Activated CD4-positive, alpha-beta T cell treated with anti-CD3 and anti-CD28 coated beads for 4 hours (primary cell): ENCODE measurements at places on chromosomes 16 and 17.

GRCh38 chr16:48617711-48618148 lies 7.8 kb upstream of the N4BP1 start:
- DNase-seq: no peak

GRCh38 chr16:85514295-85514597 lies 98.9 kb upstream of the GSE1 start:
- no peak for DNase-seq

DNA sequence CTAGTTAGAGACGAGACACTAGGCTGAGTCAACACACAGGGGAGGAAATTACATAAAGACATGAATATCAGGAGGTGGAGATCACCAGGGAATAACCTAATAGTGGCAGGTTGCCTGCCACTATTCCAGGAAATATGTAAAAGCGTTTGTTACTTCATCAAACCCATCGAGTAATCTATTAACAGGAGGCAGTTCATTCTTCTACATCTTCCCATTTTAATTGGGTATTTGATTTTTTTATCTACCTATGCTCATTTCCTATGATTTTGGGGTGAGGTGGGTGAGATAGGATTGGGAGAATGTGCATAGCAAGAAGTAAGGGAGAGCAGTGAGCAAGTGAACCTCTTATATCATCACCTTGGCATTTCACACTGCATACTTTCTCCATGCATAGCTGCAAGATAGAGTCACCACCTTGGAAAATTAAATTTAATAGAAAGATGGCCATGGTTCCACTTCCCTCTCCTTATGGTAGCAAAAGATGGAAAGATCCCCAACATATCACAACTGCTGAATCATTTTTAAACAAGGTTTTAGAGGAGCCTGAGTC lies 312.2 kb downstream of the TMEM114 start:
- DNase-seq: no peak

DNA sequence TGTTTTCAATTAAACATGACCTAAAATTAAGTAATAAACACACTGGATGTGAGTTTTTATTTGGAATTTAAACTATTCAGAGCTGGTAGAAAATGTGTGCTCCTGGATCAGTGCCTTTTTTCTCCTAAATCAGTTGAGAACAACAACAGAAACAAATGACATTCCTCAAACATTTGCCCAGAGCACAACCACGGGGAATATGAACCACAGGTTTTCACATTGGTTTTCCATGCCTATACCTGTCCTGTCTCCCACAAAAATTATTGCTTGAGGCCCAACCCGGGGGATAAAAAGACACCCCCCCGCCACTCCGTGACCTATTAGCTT lies 6.8 kb downstream of the HSBP1 start:
- no peak for DNase-seq

- no peak for DNase-seq
Observed at GRCh38 chr17:11944587-11944986, 52.7 kb downstream of the ZNF18 start.

GRCh38 chr16:30876867-30877266 lies 17.0 kb downstream of the BCL7C start:
- no peak for DNase-seq

DNA sequence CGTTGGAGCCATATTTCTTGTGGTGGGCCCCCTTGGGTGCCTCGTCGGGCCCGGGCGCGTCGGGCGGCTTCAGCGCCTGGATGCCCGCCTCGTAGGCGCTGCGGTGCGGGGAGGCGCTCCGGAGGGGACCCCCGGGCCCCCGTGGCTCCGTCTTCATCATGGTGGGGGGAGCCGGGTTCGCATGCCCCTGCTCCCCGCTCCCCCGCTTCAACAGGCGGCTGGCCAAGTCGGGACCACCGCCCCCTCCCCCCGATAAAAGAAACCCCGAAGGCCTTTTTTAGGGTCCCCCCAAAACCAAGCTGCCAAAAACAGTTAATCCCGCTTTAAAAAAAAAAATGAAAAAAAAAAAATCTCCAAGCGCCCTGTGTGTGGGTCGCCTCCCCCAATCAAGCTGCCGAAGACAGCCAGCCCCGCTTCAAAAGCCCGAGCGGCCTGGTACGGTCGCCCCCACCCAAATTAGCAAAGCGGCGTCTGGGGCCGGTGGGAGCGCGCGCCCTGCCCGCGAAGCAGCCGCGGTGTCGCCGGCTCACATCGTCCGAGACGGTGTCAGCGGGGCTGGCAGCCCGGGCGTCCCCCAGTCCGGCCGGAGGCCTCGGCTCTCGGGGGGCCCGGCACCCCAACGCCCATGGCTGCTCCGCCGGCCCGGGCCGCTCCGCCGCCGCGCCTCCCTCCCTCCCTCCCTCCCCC lies at the start of gene PPP1R9B:
Gene PPP1R9B (minus strand): TSS at position 324 of the 687 bp plus-strand sequence. CDS start 164 bp downstream, at position 160.
- DNase-seq: no peak

- no peak for DNase-seq
Observed at GRCh38 chr16:85515830-85516397, 97.2 kb upstream of the GSE1 start.

- DNase-seq: no peak
Observed at GRCh38 chr16:83623892-83624291, 183.9 kb upstream of the HSBP1 start.

- DNase-seq: no peak
Observed at GRCh38 chr16:66043326-66043725, 323.2 kb upstream of the CDH5 start.

- DNase-seq: no peak
Observed at GRCh38 chr17:49871211-49871610, 23.3 kb upstream of the TAC4 start.

GRCh38 chr17:4175921-4176807 lies 33.2 kb downstream of the CYB5D2 start:
- DNase-seq: peak; percentile 28
